ENCODE measurements at places on chromosomes 6 and 20.

GRCh38 chr6:144896289-144896688 lies 611.2 kb downstream of the UTRN start:
- no peak for DNase-seq

DNA sequence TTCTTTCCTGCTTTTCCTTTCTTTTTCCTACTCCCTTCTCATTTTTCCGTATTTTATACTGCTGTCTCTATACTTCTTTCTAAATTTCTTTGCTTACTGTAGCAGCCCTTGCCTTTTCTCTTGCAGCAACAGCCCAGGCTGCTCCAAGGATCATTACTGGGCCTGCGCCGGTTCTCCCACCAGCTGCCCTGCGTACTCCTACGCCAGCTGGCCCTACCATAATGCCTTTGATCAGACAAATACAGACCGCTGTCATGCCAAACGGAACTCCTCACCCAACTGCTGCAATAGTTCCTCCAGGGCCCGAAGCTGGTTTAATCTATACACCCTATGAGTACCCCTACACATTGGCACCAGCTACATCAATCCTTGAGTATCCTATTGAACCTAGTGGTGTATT lies 148.8 kb downstream of the QKI start:
- DNase-seq: no peak

- DNase-seq: peak; percentile 55
Measured at GRCh38 chr6:144219056-144219685, 66.0 kb upstream of the UTRN start.

DNA sequence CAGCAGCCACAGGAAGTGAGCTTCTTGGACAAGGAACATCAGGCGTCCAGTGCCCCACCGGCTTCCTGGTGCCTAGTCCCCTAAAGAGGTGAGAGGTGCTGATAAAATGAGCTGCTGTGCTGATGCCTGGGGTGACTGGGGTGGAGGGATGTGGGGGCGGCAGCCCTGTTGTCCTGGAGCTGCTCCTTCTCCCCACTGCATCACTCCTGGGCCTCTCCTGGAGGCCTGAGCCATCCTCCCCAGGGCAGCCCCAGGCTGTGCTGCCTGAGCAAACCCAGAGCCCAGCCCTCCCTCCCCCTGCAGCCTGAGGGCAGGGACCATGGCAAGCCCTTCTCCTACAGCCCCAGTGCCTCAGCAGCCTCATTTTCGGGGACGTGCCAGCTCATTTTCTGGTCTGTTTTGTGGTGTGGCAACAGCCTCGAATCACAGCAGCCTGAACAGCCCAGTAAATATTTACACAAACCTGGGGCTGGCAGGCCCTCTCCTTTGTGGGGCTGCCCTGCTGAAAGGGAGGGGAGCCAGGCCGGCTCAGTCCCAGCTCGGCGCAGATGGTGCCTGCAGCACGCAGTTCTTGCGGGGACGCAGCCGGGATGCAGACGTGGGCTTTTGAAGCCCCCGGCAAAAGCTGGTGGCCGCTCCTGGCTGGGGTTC lies 259.9 kb downstream of the DLL1 start:
- DNase-seq: no peak

GRCh38 chr6:52697903-52698302 lies 27.0 kb downstream of the TMEM14A start:
- no peak for DNase-seq

- DNase-seq: peak; percentile 86
Measured at GRCh38 chr6:13711324-13711732, 307 bp downstream of the RANBP9 start.

- no peak for DNase-seq
Measured at GRCh38 chr6:24524805-24525204, 30.0 kb downstream of the ALDH5A1 start.

- DNase-seq: no peak
Measured at GRCh38 chr6:15769511-15770018, 106.7 kb upstream of the DTNBP1 start.

DNA sequence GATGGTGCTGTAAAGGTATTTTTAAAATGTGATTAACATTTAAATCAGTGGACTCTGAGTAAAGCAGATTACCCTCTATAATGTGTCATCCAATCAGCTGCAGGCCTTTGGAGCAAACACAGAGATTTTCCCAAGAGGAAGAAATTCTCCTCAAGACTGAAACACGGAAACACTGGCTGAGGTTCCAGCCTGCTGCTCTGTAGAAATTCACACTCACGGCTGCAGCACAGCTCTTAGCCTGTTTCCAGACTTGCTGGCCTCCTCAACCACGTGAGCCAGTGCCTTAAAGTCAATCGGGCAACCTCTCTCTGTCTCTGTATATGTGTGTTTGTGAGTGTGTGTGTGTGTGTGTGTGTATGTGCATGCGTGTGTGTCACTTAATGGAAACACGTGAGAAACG lies 41.1 kb downstream of the PDE10A start:
- DNase-seq: no peak

DNA sequence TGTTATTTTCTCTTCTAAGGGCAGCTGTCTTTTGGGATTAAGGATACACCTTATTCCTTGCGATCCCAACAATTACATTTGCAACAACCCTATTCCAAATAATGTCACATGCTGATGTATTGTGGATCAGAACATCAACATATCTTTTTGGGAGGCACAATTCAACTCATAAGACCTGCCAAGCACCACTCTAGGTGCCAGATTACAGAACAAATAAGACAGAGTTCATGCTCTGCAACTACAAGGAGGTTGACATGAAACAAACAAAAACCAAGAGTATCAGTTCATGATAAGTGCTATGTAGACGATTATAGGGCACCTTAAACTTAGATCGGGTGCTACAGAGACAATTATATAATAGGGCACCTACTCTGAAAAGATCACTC lies 203.2 kb upstream of the SGK1 start:
- no peak for DNase-seq

DNA sequence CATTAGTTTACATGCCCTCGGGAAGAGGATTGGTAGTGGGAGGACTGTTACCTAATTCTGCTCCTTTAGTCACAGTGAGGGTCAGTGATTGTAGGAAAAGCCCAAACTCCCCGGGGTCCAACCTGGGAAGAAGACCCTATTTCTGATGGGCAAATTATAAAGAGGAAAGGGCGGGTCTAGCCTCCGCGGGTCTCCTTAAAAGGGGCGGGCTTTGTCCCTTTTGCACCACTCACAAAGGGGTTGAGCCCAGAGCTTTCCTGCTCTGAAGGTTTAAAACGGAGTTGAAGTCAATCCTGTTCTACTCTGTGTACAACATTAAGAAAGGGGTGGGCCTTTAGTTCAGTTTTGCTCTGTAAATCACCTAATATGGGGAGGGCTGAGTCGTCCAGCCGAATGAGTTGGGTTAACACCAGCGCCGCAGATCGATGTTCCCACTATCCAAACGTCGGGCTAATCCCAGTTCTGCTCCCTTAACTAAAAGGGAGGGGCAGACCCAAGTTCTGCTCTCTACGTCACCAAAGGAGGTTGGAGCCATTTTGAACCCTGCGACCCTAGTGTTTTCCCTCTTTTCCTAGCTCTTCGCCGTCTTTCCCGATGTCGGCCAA lies 920 bp upstream of the RNF5 start:
- no peak for DNase-seq

- no peak for DNase-seq
Measured at GRCh38 chr6:162200945-162201690, 526.4 kb downstream of the PRKN start.

GRCh38 chr20:61204206-61204605 lies 47.9 kb upstream of the CDH4 start:
- DNase-seq: no peak

GRCh38 chr20:9577397-9577796 lies 63.0 kb downstream of the LAMP5 start:
- no peak for DNase-seq

- peak; percentile 33 for DNase-seq
Measured at GRCh38 chr6:111805511-111806164, 67.6 kb downstream of the FYN start.

DNA sequence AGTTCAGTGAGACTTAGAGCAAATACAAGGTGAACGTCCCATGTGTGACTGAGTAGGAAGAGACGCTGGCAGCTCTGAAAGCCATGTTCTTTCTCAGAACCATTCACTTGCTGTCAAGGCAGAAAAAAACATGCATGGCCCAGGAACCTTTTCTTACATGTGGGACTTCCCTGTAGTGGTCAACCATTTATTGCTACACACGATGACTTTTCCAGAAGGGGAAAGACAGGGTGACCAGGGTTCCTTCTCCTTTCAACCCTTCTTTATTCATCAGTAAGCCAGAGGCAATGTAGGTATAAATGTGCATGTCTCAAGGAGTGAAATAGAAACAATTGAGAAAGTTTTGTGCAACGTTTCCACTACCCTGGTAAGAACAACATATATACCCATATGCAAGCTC lies 189.0 kb downstream of the NFATC2 start:
- no peak for DNase-seq

- DNase-seq: peak; percentile 5
Measured at GRCh38 chr20:20505554-20505953, 137.7 kb downstream of the INSM1 start.

DNA sequence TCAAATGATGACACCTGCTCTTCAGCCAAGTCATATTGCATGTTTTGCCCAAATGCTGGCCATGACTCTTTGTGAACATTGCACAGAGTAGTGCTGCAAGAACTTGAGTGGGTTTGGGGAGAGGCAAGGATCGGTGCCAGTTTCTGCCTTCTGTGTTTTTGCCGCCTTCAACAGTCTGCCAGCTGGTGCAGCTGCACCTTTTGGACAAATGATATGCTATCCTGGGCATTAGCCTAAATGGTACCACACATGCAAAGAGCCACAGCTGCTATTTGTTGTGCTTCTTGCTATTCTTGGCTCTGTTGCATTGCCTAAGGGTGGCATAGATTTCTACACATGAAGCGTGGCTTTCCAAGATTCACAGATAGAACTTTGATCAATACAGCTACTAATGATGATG lies 189.0 kb upstream of the CCN2 start:
- no peak for DNase-seq

GRCh38 chr20:8361006-8361652 lies 229.1 kb downstream of the PLCB1 start:
- DNase-seq: no peak

GRCh38 chr6:12361042-12361765 lies 71.0 kb downstream of the EDN1 start:
- no peak for DNase-seq

GRCh38 chr20:48783533-48784272 lies 44.1 kb downstream of the PREX1 start:
- peak; percentile 54 for DNase-seq

GRCh38 chr20:42406826-42407225 lies 782.9 kb downstream of the PTPRT start:
- DNase-seq: no peak

- no peak for DNase-seq
Measured at GRCh38 chr20:62198931-62199330, 16.1 kb downstream of the MTG2 start.

DNA sequence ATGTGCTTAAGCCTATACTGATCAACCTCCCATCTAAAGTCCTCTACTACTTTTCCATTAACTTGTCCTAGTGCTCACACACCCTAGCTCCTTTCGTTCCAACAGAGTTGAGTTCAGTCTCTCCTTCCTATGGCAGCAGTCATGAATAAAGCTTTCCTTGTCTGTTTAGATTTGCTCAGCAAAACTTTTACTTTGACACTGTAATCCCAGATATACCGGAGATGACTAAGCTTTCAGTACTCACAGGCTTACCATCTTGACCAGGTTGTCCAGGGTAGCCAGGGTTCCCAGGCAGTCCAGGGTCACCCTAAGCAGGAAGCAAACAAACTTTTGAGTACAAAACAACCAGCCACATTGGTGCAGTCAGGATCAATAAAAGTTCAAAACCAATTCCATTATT lies 90.7 kb downstream of the COL21A1 start:
- DNase-seq: no peak

GRCh38 chr6:148771896-148772554 lies 25.2 kb downstream of the UST start:
- no peak for DNase-seq

GRCh38 chr20:53142225-53143127 lies 170.3 kb downstream of the TSHZ2 start:
- DNase-seq: no peak

GRCh38 chr6:30156262-30156599 lies 4.8 kb downstream of the TRIM10 start:
- DNase-seq: no peak

- DNase-seq: no peak
Measured at GRCh38 chr6:150302520-150303176, 66.2 kb upstream of the IYD start.

DNA sequence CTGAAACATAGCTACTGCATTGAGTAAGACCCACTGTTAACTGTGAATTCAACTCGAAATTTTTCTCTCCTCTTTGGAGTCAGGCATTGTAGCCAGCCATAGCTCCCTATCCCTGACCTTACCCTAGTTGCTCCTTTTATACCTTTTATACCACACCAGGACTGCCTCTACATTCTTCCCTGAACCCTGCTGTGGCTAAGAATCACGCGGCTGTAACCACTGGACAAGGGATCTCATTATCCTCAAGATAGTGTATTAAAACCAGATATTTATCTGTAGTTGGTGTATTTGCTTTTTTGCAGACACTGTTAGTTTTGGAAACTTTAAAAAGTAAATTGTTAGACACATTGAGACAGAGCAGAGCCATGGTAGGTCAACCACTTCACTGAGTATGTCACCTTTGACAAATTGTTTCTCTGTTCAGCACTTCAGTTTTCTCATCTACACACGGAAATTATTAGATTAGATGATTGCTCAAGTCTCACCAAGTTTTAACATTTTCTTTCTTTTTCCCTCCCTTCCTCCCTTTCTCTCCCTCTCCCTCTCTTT lies 171.9 kb upstream of the PRND start:
- DNase-seq: no peak

DNA sequence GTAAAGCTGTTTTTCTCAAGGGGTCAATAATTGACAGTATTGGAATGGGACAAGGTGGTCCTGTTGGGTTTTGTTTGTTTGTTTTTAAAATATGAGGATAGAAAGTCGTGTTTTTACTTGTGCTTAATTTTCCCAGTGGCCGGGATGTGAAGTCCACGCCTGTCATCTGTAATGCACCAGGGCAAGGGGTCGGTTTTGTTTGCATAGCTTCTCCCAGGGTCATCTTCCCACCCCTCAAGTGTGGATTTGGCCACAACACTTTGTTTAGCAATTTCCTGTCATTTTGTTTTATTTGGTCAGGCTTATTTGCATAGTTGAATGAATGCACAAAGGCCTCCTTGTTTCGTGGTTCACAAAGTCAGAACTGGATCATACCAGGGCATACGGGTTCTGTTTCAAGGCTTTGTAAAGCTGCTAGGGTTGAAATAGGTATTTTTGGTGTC lies 29.8 kb downstream of the SYNJ2 start:
- no peak for DNase-seq

GRCh38 chr6:36232172-36232571 lies 35.6 kb downstream of the BRPF3 start:
- DNase-seq: no peak

- no peak for DNase-seq
Measured at GRCh38 chr6:165799391-165800153, 136.5 kb upstream of the PDE10A start.

DNA sequence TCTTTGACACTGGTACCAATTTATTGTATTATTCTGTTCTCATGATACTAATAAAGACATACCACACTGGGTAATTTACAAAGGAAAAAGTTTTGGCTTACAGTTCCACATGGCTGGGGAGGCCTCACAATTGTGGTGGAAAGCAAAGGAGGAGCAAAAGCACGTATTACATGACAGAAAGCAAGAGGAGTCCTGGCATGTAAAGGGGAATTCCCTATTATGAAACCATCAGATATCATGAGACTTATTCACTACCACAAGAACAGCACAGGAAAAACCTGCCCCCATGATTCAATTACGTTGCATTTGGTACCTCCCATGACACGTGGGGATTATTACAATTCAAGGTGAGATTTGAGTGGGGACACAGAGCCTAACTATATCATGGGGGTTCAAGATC lies 43.4 kb downstream of the SLC22A2 start:
- no peak for DNase-seq
